ENCODE measurements at places on chromosomes 2 and 18.

DNA sequence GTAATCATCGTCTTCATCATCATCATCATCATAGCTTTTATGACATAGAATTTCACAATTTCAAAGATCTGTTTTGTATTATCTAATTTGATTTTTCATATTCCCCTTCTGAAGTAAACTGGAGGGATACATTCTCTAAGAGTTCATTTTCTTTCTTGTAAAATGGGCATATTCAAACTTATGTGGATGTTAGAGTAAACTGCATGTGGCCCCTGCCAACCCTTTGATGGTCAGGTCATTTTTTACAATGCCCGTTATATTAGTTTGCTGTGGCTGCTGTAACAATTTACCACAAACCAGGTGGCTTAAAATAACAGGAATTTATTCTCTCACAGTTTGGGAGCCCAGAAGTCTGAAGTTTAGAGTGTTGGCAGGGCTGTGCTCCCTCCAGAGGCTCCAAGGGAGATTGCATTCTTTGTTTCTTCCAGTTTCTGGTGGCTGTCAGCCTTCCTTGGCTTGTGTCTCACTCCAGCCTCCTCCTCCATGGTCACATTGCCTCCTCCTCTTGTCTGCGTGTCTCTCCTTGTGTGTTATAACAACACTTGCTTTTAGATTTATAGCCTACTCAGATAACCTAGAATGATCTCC lies 127.5 kb upstream of the MMADHC start:
- peak; percentile 33 for DNase-seq

DNA sequence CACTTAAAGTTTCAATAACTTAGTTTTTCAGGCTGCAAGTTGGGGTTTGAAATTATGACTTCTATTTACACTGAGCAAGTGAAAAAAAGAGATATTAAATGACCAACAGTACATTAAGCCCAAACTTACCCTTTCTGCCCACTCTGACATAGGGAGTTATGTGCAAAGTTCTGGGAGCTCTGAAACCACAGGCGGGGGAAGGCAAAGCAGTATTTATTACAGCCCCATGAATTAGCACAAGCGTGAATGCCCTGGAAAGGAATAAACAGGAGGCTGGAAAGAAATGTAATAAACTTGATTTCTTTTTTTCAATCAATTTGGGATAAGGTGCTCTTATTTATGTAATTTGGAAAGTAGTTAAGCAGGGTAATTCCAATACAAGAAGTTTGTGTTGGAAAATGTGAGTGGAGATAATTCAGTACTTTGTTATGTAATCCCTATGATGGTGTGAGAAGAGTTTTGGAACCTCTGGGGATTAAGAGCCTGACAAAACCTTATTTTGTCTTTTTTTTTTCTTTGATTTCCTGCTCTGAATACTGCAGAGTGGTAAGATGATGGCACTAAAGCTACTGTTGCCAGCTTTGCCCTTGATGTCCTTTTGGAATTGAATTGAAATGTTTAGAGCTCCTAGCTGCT lies 351.5 kb downstream of the ARHGAP15 start:
- DNase-seq: no peak

DNA sequence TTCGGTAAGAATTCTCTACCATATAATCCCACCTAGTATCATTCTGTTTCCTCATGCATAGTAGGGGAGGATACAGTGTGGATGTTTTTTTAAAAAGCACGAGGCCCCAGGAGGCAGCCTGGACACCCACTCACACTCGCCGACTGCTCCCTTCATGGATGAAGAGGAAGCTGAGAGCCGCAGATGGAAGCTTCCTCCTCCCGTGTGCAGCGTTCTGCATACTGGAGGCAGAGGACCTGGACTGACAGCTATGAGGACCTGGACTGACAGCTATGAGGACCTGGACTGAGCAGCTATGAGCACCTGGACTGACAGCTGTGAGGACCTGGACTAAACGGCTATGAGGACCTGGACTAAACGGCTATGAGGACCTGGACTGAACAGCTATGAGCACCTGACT lies 234.4 kb downstream of the NDUFA10 start:
- no peak for DNase-seq

GRCh38 chr2:65504201-65504600 lies 71.8 kb upstream of the SPRED2 start:
- no peak for DNase-seq

DNA sequence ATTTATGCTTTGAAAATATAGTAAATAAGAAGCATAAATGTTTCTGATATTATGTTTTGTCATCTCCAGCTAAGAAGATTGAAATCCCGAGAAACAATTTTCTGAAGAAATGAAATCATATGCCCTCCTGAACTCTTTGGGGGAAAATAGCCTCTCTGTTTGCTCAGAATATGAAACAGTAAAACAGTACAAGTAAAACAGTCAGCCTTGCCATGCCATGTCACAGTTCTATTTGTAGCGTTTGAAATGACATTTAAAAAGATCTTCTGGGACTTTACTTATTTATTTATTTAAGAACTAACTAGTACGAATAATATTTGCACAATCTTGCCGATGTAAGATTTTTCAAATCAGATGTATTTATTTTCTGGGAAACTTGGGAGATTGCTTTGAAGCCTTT lies 98.0 kb downstream of the LNPK start:
- no peak for DNase-seq

- DNase-seq: no peak
Observed at GRCh38 chr18:11553098-11553940, 56.1 kb upstream of the SLC35G4 start.

GRCh38 chr2:230135130-230135525 lies 66.4 kb upstream of the SLC16A14 start:
- no peak for DNase-seq

DNA sequence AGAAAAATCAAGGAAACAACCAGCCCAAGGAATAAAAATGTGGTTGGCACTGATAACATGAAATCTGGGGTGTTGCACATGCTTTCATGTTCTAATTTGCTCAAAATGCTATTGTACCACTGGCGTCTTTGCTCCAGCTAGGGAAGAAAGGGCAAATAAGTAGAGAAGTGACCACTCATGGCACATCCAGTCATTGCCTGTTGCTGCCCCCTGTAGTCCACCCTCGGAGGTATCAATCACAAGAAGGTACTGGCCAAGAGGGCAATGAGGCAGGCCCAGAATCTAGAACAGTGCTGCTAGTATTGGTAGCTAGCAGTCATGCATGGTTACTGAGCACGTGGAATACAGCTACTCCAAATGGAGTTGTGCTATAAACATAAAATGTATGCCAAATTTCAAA lies 213.4 kb downstream of the CDCA7 start:
- peak; percentile 2 for DNase-seq

DNA sequence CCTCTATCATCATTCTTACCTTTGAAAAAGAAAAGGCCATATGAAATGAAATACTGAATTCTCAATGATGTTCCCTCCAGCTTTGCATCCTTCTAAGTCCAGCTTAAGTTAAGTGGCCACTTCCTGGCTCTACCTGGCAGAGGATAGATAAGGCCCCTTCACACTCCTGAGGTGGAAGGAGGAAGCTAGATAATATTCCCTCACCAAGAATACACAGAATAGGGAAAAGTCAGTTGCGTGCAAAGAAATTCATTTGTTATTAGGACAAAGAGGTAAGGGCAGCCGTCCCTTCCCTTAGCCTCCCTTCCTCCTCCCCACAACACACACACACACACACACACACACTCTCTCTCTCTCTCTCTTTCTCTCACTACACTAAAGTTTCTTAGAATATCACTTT lies 37.5 kb downstream of the OLA1 start:
- no peak for DNase-seq

All from AG09309 (cell line).